ENCODE measurements at places on chromosomes 6 and 20.

DNA sequence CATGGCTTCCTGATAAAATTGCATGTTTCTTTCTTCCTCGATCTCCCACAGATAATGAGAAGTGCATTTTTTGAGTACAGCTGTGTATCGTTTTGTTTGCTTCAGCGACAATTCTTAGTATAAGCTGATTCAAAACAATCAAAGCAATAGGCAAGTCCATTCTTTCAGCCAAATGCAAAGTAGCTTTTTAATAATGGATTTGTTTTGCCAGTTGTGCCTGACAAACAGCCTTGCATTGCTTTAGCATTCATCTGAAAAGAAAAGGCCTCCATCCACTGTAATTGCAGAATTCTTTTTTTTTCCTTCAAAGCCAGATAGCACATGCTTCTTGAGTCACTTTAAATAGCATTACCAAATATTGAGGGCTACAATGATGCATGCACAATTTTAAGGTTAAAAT lies 32.0 kb downstream of the TTLL2 start:
- DNase-seq: no peak

GRCh38 chr6:41940759-41941279 lies 789 bp downstream of the CCND3 start:
- DNase-seq: no peak

DNA sequence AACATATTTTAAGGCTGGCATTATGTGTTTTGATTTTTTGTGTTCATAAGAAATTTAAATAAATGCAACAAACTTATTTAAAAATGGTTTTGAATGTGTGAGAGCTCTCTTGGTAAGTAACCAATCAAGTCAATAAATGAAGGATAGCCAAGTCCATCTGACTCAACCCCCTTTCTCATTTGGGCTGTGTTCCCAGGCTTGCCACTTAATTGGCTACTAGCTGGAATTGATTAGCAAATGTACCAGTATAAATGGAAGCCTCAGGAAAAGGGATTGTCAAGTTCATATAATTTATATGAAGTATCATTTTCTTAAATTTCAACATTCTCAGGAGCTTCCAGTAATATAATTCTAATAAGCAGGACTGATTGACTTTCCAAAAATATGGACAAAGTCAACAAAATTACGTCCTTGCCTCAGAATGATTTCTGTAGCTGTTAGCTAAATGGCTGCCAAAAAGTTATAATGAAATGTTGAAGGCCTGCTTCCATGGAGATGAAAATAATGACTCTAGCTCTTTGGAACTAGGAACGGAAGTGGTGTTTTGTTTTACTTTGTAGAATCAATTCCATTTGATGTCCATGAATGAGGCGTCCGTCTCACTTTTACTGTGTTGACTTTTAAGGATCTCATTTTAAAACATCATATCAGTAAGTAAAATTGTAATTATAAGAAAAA lies 614.9 kb downstream of the CDH26 start:
- no peak for DNase-seq

- no peak for DNase-seq
Measured at GRCh38 chr20:4225745-4226144, 210.4 kb upstream of the RNF24 start.

GRCh38 chr6:16128759-16129622 lies at the start of gene MYLIP:
TSS of gene MYLIP (plus strand) at chr6:16129086. CDS start at chr6:16129323, 237 bp downstream.
- peak; percentile 99 for DNase-seq

- no peak for DNase-seq
Measured at GRCh38 chr20:57200882-57201695, 65.4 kb downstream of the BMP7 start.

DNA sequence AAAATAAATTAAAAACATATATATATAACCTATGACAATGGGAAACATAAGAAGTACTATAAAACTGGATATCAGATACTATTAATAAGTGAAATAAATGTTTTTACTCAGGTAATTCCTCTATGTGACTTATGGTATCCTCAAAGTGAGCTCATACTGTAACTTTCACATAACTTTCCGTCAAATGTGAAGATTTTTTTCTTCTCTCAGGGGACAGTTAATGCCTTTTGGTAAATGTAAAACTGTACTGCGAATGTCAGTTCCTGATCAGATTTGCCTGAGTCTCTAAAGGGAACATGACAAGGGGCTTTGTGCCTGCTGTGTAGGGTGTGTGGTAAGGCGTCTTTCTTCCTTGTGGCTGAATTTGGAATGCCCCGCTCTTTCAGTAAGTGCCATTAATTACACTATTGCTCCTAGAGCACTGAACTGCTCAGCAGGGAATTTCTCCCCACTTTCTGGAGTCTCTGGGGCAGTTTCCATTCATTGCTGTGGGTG lies 271.8 kb downstream of the PRL start:
- DNase-seq: no peak

DNA sequence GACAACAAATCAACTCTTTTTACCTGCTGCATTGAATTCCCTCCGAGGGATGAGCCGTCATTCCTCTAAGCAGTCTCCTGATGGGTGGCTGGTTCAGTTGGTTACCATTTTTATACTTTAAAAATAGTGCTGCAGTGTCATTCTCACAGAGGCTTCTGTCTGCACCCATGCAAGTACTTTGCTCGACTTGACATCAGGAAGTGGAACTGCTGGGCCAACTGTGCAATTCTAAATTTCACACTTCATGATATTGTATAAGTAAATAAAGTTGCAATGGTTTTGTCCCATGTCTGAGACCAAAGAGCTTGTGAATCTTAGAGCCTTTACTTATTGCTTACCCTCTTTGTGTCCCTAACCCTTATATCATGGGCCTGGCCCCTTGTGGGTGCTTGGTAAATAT lies 2.5 kb downstream of the BTN3A1 start:
- DNase-seq: no peak

DNA sequence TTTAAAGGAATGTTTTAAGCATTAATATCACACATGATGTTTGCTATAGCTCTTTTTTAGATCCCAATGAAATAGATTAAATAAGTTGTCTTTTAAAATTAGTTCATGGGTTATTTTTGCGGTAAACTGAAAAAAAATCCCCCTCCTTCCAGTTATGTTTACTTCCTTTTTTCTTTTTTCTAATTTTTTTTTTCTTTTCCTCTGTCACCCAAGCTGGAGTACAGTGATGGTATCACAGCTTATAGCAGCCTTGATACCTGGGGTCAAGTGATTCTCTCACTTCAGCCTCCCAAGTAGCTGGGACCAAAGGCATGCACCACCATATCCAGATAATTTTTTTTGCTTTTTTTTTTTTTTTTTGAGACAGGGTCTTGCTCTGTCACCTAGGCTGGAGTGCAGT lies 17.8 kb upstream of the SCAF8 start:
- no peak for DNase-seq

- DNase-seq: peak; percentile 2
Measured at GRCh38 chr6:144989319-144990107, 704.4 kb downstream of the UTRN start.

DNA sequence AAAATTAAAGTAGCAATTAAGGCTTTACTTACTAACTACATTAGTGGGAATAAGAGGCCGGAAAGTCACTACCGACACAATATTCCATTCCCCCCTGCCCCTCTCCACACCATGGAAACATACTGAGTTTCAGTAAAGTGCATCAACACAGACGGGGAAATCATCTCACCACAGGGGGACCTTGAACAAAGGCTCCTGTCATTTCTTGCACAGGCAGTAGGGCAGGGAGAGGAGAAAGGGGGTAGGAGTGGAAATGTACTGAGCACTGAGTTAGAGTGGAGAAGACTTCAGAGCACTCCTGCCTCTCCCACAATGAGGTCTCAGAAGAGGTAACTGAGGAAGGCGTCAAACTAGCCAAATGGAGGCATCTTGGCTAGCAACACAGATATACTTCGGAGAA lies 1426.9 kb upstream of the EYS start:
- DNase-seq: no peak

- DNase-seq: no peak
Measured at GRCh38 chr6:4905826-4906225, 98.0 kb downstream of the RPP40 start.

- DNase-seq: no peak
Measured at GRCh38 chr6:14316651-14317386, 199.2 kb downstream of the CD83 start.

GRCh38 chr6:140203661-140204147 lies 829.3 kb upstream of the CITED2 start:
- peak; percentile 1 for DNase-seq

Data from NCI-H2029 (cell line).